ENCODE measurements at places on chromosomes 1 and 21.

DNA sequence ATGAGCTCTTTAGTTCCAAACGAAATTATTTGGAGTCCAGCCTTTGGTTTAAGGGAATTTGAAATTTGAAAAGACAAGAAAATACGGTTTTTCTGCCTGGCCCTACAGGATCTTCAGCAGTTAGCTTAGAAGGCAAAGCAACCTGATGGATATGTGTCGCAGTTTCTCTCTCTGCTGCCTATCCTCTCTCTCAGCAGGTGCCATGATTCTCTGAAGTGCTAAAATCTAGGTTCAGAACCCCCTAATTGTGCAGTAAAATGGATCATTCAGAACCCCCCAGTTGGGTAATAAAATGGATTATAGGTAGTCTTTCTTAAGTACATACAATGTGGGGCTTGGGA, 446 bp upstream of the DEPDC1 start:
- no peak for DNase-seq

DNA sequence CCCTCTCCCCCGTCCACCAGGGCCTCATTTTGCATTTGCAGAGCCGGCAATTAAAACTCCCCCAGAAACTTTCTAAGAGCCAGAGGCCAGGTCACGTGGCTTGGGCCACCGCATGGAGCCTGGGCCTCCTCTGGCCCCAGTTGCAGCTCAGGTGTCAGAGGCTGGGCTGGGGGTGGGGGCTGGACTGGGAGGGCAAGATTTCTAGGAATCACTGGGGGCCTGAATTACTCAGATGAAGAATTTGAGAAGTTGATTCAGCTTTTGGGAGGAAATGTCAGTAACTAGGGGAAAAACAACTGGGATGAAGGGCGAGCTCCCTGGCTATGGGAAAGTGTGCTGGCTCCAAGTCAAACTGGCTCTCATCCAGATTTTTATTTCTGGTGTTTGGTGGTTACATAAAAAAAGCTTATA, 151.0 kb downstream of the CDC7 start:
- DNase-seq = no peak

GRCh38 chr1:223709598-223709997, 2.7 kb upstream of the CAPN2 start:
- DNase-seq = no peak

- peak; percentile 38 for DNase-seq
These were observed 193.8 kb downstream of the ST6GALNAC3 start for GRCh38 chr1:76268341-76268740.
